ENCODE measurements at places on chromosomes 4 and X.
A peak's percentile ranks its signal among the peaks of the same experiment; 100 is the strongest.

- no peak for DNase-seq
These were observed 44.5 kb upstream of the BTC start for GRCh38 chr4:74838746-74839370.

DNA sequence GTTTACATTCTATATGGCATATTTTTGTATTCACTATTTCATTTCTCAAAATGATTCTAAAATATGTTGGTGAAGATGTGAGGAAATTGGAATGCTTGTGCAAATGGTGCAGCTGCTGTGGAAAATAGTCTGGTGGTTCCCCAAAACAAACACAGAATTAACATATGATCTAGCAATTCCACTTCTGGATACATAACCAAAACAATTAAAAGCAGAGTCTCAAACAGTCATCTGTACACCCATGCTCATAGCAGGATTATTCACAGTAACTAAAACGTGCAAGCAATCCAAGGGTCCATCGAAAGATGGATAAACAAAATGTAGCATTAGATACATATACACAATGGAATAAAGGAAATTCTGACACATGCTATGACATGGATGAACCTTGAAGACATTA is 204.8 kb downstream of the FBXW7 start:
- no peak for DNase-seq

GRCh38 chr4:69093681-69094080 is 2.6 kb upstream of the UGT2B7 start:
- no peak for DNase-seq

- DNase-seq = no peak
These were observed 6.5 kb downstream of the SASH3 start for GRCh38 chrX:129786210-129786651.

DNA sequence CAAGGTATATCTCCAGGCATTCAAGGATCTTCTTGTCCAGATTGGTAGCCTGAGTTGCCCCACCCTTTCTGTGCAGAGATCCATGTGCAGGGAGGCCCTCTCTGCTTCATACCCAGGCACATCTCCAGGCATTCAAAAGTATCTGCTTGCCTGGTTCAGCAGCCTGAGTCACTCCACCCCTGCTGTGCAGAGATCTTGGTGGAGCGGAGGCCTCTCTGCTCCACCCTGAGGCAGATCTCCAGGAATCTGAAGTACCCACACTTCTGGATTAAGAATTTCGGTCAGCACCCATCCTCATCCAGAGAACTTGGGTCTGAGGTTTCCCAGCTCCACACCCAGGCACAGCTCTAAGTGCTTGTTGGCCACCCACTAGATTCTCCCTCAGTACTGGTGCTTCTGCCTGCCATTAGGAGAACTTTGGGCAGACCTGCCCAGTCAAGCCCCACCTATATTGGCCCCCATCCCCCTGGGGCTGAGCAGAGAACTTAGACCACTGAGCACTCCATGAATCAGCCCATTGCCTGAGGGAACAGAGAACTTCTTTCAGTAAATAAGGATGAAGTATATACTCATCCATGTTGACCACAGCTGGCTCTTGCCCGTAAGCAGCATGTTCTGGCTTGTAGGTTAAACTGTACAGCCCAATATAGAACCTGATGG is 199.5 kb upstream of the ZCCHC13 start:
- DNase-seq = no peak

DNA sequence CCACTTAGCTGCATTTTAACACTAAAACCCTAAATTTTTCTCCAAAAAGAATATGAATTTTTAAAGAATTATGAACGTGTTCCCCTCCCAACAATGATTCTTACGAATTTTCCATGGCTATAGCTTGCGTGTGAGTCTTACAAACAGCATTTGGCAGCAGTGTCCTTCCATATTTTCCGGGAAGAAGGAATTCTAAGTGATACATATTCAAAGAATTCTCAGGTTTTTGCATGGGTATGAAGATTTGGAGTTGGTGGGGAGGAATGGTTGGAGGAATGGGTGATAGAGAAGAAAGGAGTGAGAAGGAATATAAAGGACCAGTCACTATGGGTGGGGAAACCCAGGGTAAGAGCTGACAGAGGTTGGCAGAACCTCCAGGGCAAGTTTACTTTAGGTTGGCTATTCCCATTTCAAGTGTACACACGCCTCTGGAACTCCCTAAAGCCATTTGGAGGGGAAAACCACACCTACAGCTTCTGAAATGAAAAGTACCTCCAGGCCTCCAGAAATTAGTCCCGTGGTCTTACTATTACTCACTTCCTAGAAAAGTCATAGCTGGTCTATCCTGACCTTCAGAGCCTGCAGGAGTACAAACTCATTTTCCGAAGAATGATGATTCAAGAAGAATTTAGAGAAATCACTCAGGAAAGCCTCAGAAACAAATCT is 420.8 kb upstream of the DIPK2B start:
- DNase-seq = peak; percentile 82

GRCh38 chr4:17719106-17719505 is 62.3 kb downstream of the FAM184B start:
- no peak for DNase-seq

- no peak for DNase-seq
These were observed 91.5 kb downstream of the ELOVL6 start for GRCh38 chr4:110106931-110107296.

DNA sequence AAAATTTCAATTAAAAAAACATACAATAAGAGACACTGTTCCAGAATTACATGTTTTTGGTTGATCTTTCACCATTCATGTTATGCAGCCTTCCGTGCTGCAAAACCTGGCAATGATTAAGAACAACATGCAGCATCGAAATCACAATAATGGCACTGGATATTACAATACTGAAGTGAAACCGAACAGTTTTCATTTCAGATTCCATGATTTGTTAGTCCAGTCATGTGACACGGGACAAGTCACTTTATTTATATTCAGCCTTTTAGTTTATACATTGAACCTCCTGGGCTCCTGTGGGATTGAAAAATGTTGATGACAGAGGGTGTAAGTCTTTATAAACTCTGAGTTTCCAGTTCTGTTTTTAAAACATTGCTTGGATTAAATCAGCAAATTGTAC is 142.5 kb upstream of the TTC29 start:
- no peak for DNase-seq
